ENCODE measurements at places on chromosomes 2 and 18.
A peak's percentile ranks its signal among the peaks of the same experiment; 100 is the strongest.

DNA sequence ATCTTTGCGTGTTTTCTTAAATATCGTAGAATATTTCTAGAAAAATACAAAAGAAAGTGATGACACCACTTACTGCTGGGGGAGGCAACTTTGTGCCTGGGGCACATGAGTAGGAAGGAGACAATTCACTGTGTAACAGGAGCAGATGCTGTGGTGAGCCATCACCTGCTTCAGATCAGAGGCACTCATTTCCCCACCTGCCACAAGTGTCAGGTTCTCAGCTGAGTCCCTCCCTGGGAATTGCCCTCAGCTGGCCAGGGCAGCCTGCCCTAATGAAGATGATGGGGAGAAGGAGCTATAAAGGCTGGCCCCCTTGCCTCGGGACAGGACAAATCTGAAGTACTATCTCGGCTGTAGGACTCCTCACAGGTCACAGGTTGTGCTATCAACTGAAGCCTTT lies 322.8 kb downstream of the STK39 start:
- DNase-seq = no peak

GRCh38 chr18:31952223-31952622 lies 9.3 kb upstream of the TRAPPC8 start:
- no peak for DNase-seq

GRCh38 chr18:5628512-5629255 lies 84.9 kb upstream of the EPB41L3 start:
- DNase-seq = no peak

DNA sequence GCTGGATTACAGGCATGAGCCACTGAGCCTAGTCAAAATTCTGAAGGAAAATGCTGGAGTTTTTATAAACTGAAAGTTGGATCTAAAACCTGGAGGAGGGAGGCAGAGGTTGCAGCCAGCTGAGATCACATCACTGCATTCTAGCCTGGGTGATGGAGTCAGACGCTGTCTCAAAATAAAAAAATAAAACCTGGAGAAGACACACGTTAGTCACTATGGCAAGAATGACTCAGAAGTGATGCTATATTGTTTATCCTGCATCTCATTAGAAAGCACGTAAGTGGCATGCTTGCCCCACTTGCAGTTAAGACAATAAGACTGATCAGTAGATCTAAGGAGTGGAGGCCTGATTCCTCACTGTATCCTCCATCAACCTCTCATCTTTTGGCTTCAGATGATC lies 106.6 kb upstream of the STON1 start:
- DNase-seq = peak; percentile 73

GRCh38 chr2:46246790-46247189 lies 50.4 kb upstream of the EPAS1 start:
- no peak for DNase-seq

- DNase-seq = peak; percentile 66
Observed at GRCh38 chr2:102082571-102083392, 59.8 kb upstream of the IL1R1 start.

- peak; percentile 96 for DNase-seq
Observed at GRCh38 chr2:133841900-133842299, 273.6 kb upstream of the NCKAP5 start.

DNA sequence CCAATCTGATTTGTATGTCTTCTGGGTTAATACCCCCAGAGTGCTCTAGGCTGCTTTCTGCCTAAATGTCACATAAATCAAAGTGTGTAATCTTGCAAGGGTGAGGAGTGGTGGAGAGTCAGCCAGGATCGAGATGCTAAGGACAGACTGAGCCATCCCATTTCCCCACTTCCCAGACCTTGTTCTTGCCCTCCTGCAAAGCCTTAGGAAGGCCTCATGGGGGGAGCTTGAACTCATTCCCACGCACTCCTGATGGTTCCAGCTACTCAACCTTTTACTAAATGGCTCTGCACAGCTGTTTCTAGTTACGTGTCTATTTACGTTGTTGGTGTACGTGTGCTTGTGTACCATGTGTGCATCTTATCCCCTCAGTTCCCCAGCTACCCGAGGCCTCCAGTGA lies 423.6 kb upstream of the TNP1 start:
- no peak for DNase-seq

DNA sequence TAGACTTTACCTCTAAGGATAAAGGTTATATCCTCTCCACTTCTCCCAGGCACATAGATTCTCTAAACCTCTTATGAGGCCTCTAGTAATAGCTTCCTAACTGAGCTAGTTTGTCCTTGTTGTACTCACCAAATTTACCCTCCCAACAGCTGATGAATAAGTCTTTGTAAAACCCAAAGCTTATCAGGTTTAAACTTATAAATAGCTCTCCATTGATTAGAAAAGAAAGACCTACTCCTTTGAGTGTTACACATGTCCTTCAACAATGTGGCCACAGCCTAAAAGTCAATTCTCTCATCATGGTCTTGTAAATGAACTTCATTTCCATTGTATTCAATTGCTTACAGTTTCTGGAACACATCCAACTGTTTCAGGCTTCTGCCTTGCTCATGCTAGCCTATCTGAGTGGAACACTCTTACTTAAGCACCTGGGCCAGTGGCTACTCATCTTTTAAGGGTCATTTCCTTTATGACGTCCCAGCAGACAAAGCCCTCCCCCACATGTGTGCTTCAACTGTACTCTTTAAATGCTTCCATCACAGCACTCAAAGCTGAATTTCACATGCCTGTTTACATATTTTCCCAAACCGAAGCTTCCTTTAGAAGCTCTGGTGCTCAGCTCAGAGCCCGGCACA lies 131.6 kb downstream of the CDH2 start:
- DNase-seq = peak; percentile 43

GRCh38 chr2:219171231-219171651 lies 1.4 kb upstream of the SLC23A3 start:
- DNase-seq = peak; percentile 89

GRCh38 chr2:24924732-24925131 lies 4.7 kb upstream of the ADCY3 start:
- no peak for DNase-seq

DNA sequence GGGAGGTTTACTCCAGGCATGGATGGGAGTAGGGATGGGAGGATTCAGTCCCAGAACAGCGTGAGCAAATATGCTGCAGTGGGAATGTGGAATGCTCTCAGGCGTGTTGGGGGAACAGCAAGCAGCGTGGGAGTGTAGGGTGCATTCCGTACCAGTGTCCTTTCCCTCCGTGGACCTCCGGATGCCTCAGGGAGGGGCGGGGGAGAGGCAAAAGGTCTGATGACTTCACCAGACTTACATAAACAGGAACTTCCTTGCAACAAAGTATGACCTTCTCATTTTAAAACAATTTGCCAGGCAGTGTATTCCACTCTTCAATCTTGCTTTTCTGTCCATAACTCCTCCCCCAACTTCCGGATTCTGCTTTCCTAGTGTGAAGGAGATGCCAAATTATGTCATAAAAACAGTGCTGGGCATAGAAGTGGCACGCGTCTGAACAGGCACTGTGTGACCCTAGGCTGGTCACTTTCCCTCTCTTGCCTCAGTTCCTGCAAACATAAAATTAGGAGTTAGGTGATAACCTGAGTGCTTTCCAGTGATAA lies 36.9 kb downstream of the RPL37A start:
- DNase-seq = peak; percentile 94

DNA sequence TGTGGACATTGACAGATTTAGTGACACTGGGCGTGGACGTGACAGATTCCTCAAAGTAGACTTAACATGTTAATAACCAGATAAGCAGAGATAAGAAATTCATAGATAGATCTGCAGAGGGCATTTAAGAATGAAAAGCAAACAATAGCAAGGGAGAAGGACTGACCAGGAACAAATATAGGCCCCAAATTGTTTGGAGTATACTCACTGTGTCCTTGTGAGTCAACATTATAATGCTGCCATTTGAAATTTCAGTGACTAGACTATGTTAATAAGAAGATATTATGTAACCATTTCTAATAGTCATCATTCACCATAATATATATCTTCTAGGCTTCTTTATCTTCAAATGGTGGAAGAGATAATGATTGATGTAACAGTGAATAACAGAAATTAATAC lies 78.1 kb upstream of the SLC38A11 start:
- no peak for DNase-seq

GRCh38 chr2:38185012-38185491 lies 109.1 kb upstream of the CYP1B1 start:
- DNase-seq = no peak

- DNase-seq = peak; percentile 52
Observed at GRCh38 chr2:95076705-95077529, 44.7 kb downstream of the MRPS5 start.

DNA sequence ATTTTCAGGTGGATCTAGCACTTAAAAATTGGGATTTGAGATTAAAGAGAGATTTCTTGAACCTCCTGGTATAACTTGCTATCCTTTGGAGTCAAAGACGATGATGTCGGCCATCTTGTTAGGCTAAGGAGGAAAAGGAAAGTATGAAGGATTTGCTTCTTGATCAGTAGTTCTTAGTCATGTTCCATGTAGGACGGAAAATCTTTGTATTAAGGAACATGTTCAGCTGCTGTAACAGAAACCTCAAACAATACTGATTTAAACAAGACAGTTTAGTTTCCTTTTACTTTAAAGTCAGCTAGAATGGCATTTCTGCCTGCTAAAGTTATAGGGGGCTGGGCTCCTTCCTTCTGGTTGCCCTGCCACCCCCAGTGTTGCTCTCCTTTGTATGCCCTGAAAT lies 56.4 kb upstream of the MGAT5 start:
- no peak for DNase-seq

GRCh38 chr2:65512783-65513182 lies 80.4 kb upstream of the SPRED2 start:
- no peak for DNase-seq

DNA sequence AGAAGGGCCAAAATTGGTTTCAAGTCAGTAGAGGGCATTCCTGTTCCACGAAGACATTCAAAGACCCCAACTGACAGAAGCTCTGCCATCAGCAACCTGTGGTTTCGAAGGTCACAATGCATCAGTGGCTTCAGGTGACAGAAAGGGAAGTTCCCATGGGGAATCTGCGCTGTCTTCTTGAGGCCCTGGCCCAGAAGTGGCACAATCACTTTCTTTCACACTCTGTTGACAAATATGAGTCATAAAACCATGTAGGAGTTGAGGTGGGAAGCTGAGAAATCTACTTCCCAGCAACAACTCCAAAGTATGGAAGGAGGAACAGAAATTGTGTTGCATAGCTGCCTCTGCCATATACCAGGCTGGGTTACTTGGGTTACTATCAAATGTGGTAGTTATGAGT lies 621.1 kb upstream of the FANCL start:
- DNase-seq = no peak

GRCh38 chr2:31203916-31204315 lies 13.4 kb downstream of the CAPN14 start:
- DNase-seq = no peak

DNA sequence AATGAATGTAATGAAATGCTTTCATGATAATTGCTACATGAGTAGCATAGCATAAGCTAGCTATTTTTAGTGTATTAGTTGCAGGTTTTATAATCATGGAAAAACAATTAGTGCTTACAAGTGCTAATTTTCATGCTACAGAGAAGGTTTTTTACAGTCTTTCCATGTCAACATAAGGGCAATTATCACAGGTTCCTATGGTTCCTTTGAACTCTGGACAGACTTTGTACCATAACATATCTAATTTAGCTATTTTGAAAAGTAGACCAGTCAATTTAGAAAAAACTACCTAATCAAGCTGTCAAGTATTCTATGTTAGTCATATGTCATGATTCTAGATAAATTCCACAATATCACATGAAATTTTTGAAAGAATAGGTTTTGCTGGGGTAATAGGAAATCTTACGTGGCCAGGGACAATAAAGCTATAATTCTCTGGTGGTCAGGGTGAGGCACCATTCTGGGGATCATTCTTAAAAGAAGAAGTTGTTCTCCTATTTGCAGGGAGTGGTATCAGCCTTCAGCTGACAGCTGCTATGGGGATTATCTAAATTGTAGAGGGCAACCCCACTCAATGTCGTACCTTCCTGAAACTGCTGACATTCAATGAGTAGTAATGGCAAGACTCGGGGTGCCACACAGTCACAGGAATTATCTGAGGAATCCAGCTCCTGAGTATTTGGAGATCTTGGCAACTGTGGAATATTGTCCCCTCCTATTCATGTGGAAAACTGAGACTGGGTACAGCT lies 724.0 kb upstream of the LINC00305 start:
- no peak for DNase-seq

GRCh38 chr2:236720974-236721540 lies 151.4 kb downstream of the ACKR3 start:
- no peak for DNase-seq

DNA sequence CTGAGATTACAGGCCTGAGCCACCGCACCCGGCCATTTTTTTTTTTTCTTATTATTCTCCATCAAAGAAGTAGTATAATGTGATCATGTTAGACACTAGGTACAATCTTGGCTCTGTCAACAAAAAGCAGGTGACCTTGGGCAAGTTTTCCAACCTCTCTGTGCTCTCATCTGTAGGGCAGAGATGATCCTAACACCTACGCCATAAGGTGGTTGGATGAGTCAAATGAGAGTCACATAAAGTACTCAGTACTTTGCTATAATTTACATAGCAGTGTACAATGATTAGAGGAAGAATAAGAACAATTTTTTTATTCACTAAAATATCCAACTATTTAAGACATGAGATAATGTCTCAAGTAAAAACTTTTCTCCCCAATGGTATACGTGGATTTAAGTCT lies 128.6 kb downstream of the TGIF1 start:
- no peak for DNase-seq

GRCh38 chr18:5961097-5961827 lies 65.9 kb upstream of the TMEM200C start:
- DNase-seq = no peak

- no peak for DNase-seq
Observed at GRCh38 chr2:201824212-201824611, 17.9 kb downstream of the CDK15 start.

DNA sequence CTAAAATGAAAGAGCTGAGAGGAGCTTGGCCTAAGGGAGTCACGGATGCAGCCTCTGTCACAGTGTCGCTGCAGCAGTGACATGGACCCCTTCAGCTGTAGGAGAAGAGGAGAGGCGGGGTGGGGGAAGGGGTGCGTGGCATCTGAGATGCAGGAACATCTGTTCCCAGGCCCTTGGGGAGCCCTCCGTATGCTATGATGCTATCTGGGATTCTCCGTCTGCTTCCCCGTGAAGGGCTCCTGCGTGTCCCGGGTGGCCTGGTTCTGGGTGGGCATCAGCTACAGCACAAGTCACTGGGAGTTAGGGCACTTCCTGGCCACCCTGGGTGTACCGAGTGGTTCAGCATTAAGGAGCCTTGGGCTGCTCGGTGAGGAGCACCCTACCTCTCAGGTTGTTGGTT lies 35.6 kb upstream of the B3GNT7 start:
- no peak for DNase-seq

DNA sequence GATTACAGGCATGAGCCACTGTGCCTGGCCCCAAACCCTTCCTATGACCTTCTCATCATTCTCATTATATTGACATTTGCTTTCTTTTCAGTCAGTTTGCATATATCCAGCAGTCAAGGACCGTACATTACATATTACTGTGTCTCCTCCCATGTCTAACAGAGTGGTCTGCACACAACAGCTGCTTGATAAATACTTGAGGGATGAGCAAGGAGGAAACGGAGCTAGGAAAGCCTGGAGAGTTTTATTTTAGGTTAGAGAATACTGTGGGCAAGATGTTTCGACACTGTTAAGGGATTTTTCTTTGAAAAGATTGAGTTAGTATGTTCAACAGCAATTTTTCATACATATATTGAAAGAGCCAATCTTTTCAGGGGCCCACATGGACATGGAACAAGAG lies 76.2 kb upstream of the CHRNA1 start:
- peak; percentile 77 for DNase-seq
